GM10248 (cell line): ENCODE measurements at places on chromosomes 11 and 22.

- DNase-seq, result no peak
These were observed 554 bp upstream of the NRIP3 start for GRCh38 chr11:9004183-9004926.

DNA sequence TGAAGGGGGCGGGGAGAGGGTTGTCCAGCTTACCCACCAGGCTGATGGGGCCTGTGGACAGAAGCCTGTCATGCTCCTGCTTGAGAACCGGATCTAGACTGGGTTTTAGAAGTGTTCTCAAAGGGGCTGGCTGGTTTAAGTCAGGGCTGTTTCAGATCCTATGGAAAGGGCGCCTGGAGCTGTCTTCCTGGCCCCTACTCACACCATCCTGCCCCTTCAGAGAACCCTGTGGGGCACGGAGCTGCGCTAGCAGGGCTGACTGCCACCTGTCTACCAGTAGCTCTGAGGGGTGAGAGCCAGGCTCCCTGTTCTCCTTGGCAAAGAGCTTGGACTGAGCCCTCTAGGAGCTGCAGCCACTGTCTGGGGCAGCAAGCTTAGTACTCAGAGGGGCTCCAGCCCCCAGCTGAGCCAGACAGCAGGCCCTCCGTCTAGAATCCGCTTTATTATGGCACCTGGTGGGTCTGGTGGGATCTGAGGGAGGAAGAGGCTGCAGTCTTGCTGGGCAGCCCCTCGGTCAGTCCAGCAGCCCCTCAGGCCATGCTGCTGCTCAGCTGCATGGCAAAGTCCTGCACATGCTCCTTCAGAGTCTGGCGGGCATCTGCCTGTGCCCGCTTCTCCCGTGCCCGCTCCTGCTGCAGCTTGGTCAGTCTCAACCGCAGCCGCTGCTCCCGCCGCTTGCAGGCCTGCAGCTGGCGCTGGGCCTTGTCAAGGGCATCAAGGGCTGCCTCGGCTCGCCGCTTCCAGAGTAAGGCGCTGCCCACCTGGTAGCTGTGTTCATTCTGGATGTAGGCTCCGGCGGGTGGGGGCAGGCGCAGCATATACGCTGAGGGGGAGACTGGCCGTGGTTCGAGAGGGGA is 2.3 kb downstream of the THAP7 start:
- DNase-seq, result no peak

DNA sequence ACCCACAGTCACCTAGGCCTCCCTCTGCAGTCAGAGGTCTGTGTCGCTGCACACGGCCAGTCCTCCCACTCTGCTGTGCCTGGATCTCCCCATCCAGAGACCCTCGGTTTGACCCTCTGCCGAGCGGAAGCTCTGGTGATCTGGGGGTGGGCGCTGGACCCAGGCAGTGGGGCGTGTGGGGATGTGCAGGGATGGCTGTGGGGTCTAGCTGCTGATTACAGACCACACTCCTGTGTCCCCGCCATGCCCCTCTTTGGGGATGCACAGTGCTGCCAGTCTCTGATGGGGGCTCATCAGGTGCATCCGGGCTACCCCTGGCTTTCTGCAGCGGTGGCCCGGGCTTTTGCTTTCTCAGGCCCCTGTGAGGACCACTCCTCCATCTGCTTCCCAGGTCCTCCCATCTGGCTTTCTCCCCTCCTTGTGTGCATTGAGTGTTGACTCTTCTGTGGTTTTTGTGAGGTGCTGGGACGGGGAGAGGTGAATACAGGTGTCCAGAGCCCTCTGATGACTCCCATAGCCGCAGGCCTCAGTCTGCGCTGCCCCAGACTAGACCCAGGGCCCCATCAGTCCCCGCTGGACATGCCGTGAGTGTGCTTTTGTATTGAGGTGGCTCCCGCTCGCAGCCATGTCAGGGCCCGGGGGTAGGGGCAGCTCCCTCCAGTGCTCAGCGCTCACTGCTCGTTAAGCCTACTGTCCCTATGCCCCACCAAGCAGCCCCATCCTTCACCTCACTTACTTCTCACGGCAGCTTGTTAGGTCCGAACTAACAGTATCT is 251.6 kb downstream of the TBC1D22A start:
- no peak for DNase-seq

DNA sequence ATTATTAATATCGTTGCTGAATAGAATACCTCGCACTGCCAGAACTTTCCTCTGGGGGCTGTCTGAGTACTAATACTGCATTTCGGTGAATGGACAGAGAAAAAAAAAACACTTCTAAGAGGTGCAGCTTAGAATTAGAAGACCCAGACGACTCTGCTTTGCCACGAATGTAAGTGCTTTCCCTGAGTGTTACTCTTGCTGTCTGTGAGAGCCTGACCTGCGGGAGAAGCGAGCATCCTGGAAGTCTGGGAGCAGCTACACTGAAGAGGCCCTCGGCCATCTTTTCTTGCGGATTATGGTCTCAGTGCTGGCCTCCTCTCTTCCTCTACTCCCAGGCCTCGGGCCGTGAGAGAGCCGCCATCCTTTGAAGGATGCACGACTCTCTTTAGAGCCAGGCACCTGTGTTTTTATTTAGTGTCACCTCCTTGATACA is 94.9 kb downstream of the SCN3B start:
- DNase-seq, result no peak

- DNase-seq, result no peak
These were observed 10.2 kb upstream of the IL17RA start for GRCh38 chr22:17074648-17075002.

DNA sequence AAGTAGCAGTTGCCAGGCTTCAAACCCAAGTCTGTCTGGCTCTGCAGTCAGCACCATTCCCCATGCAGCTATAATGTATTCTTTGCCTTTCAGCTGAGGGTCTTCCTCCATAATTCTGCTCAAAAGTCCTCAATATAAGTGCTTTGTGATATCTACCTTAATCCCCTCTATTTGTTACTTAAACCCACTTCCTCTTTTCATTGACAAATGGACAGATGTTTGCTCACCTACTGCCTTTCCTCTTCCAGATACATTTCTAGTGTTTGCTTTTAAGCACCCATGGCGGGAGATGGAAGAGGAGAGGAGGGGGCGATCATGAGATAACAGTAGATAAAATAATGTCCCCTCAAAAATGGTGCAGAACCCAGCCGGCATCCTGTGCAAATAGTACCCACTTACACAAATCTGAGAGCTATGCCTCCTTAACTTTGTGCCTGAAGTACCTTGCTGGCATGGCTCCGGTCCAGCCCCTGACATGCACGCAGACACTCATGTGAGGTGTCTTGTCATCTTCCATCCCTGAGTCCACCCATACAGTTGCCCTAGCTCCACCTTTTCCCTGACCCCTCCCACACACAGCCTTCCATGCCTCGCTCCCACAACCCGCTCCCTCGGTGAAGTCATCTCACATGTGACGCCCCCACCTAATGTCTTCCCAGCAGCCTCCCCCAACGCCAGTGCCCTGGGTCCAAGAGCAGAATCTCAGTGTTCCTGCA is 109.6 kb downstream of the TRIM29 start:
- no peak for DNase-seq

DNA sequence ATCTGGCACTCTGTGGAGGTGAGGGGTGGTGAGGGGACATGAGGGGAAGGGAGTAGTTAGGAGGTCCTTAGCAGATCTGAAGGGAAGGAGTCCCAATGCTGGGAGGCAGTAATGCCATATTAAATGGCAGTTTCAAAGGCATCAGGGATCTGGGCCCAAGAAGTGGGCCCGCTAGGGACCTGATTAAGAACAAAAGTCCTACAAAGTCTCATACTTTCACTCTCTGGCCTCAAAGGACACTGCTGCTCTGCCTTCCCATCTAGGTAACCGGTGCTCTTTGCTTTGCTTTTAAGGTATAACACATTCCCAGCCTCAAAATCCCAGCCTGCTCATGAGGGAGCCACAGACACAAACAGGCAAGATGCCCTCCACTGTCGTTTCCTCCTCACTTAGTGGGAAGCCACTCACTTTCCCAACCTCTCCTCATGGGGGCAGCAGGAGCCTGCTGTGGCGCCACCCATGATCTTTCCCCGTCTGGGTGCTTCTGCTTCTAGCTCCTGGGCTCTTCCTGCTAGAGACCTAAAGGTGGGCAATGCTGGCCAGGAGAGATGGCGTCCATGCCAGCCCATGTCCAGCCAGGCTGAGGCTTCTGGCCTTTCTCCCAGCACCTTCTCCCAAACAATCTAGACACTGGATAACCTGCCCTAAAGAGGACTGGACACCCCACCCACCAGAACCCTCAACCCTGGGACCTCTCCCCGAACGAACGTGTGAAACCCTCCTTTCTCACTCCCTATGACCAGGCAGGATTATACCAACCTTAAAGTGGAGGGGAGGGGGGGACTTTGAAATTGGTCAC is 68.3 kb downstream of the PLEKHA7 start:
- DNase-seq, result peak; percentile 78

DNA sequence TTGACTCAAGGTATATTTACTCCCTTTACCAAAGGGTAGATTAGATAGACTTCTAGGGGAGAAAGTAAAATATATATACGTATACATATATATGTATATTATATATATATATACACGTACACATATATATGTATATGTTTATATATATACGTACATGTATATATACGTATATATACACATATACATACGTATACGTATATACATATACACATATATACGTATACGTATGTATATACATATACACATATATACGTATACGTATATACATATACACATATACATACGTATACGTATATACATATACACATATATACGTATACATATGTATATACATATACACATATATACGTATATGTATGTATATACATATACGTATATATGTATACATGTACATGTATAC is 430.5 kb upstream of the ANO3 start:
- DNase-seq, result no peak

GRCh38 chr11:119120639-119121007 is 757 bp upstream of the HINFP start:
- DNase-seq, result no peak

DNA sequence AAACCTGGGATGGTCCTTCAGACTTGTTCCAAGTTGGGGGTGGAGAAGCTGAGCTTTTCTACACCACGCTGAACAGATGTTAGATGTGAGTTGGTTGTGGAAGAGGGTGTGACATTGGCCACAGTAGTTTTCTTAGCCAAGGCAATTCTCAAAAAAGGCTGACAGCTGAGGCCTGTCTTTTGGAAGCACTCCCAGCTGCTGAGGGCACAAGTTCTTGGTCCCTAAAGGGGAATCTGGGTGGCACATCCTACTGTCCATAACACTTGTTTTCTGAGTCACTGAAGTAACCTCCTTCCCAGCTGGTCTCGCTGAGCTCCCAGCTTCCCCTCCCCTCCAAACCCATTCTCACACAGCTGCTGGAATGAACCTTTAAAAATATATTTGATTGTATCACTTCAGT is 375.7 kb upstream of the KIRREL3 start:
- DNase-seq, result no peak

DNA sequence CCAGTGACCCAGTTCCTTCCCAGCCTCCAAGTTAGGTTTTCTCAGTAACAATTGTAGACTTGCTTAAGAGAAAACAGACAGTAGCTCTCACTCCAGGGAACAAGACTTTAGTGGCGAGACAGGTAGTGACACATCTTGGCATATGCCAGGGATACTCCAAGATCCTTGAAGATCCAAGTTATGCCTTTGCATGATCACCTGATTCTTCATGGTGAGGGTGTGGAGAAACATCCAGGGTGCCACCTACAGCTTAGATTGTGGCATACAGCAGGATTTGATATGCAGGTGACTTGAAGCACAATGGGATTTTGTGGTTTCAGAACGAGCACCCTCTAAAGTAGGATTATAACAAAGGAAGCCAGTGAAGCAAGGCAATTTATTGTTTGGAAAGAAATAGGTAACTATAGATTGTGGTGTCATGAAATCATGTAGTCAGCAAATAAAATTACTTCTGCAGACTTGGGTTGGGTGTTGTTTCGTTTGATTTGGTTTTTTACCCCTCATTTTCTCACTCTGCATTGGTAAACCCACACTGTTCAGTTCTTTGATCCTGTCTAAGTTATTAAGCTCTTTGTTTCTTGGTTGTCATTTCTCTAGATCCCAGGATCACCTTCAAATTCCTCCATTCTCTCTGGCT is 9.2 kb downstream of the POU2AF3 start:
- DNase-seq, result no peak

- no peak for DNase-seq
These were observed 148.9 kb downstream of the TBC1D22A start for GRCh38 chr22:46911346-46911745.
